ENCODE measurements at places on chromosomes 5 and 9.

- no peak for DNase-seq
Measured at GRCh38 chr9:81625969-81626368, 63.4 kb downstream of the TLE1 start.

- no peak for DNase-seq
Measured at GRCh38 chr9:109973336-109973735, 193.3 kb downstream of the PALM2AKAP2 start.

DNA sequence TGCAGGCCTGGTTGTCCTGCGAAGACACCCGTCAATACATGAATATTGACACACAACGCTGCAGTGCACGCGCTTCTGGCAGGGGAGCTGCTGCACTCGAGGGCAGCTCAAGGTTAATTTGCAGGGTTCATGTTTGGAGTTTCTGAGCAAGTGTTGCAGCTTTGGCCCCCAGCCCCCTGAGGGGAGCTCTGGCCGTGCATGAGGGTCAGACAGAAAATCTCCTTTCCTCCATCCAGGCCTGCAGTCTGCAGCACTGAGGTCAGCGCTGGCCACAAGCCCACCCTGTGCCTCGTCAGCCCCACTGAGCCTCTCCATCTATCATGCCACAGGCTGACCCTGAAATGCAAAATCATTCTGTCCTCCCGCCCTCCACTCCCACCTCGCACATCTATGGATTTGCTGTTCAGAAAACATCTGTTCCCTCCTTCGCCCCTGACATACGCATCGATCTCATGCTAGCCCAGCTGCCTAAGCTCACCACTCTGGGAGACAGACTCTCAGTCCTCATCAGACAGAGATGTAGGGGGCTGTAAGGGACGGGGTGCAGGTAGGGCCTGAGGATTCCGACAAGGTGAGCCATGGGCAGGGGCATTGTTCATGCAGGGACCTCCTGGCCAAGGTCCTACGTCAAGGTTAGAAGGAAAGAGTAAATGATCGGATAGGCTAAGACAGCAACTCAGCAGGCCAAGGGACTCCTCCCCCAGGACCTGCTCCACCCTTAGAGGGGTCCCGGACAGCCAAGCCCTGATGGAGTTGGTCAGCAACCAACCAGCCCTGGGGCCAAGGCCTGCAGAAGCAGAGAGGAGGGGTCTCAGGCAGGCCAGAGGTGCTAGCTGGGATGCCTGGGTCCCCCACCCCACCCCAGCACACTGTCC lies 125.1 kb downstream of the KCNIP1 start:
- DNase-seq: peak; percentile 9

DNA sequence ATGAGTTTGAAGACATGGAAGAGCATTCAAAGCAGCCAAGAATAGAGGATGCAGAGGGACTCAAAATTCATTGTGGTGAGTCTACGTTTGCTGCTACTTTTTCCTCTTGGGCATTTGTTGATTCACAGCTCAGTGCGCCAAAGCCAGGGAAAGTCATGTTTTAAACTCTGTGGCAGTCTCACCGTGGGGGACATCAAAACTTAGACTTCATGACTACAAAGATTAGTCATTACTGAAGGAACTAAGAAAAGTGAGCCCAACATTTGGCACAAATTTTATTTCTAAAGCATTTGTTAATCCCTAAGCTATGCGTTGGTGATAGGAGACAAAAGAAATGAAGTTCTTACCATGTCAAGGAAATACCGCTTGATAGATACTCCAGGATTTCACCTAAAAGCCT lies 73.7 kb upstream of the MTAP start:
- DNase-seq: no peak

GRCh38 chr5:171299228-171299627 lies 9.8 kb upstream of the TLX3 start:
- no peak for DNase-seq

- no peak for DNase-seq
Measured at GRCh38 chr9:95197692-95198271, 119.7 kb downstream of the FANCC start.

GRCh38 chr9:35914301-35914807 lies 5.1 kb downstream of the SPAAR start:
- no peak for DNase-seq

- DNase-seq: no peak
Measured at GRCh38 chr9:78542491-78543181, 245.7 kb downstream of the PSAT1 start.

GRCh38 chr5:72377910-72378638 lies 57.9 kb downstream of the PTCD2 start:
- peak; percentile 96 for DNase-seq

- DNase-seq: peak; percentile 4
Measured at GRCh38 chr5:34570721-34571676, 85.1 kb upstream of the RAI14 start.

DNA sequence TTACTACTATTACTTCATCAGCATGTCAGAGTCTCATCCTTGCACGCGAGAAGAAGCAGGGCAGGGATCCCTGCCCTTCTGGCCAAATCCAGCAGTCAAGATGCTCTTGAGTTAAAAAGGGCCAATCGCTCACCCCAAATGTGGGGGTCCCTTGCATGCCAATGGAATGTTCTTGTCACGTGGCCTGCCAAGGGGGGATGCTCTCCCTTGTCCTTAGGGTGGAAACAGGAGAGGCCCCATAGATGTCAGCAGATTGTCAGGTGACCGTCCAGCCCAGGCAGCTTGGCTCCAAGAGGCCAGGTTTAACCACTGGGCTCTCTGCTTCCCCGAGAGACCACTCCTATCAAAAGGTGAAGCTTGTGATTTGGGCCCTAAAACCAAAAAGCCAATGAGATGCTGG lies 25.3 kb upstream of the DUSP1 start:
- DNase-seq: no peak
